ENCODE measurements at places on chromosomes 1 and 21. TPM values are rescaled to one million over a fixed set of nuclear protein-coding genes. Genes with fewer than 3 reads are reported as not detected.

GRCh38 chr1:97630281-97630680, 290.6 kb downstream of the DPYD start:
- no peak for DNase-seq

The HTR6 gene
- total RNA-seq, result 4.3 TPM

- no peak for DNase-seq
Observed at GRCh38 chr1:15720861-15721260, 15.2 kb upstream of the SLC25A34 start.

DNA sequence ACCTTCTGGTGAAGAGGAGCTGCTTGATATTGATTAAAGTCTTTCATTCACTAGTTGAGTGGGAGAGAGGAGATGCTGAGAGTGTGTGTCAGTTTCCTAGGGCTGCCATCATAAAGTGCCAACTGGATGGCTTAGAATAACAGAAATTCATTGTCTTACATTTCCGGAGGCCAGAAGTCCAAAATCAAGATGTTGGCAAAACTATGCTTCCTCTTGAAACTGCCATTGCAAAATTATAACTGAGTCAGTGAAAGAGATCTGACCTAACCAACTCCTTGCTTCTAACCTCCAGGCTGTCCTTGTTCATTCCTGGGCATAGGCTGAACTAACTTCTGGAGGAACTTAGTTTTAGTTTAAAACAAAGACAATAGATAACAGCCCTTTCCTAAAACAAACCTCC, 47.1 kb downstream of the PTGS2 start:
- no peak for DNase-seq

The RNU1-4 gene
- 2,403 TPM for total RNA-seq

DNA sequence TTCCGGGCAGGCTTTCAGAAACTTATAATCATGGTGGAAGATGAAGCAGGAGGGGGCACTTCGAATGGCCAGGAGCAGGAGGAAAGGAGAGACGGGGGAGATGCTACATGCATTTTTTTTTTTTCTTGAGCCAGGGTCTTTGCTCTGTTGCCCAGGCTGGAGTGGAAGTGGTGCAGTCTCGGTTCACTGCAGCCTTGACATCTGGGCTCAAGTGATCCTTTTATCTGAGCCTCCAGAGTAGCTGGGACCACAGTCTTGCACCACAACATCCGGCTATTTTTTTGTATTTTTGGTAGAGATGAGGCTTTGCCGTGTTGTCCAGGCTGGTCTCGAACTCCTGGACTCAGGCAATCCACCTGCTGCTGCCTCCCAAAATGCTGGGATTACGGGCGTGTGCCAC, 61.6 kb downstream of the SELENOF start:
- DNase-seq, result no peak

The ELF3 gene
- total RNA-seq, result 1.1 TPM

The SAMD13 gene
- 0.98 TPM for total RNA-seq

DNA sequence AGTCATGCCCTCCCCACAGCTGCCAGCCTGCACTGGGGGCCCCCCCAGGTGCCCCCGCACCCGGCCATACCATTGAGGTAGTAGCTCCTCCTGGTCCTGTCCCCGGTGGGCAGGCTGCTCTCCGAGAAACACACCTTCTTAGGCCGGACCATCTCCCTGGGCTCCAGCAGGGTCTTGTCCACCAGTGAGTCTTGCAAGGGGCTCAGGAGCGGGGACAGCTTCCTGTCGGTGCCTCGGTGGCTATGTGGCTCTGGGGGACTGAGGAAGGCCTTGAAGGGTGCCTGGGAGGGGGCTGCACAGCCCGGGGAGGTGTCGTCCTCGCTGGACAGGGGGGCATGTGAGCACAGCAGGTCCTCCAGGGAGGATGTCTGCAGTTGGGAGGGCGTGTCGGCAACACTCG, 12.9 kb upstream of the FTCD start:
- no peak for DNase-seq

The TNFRSF14 gene
- 76.2 TPM for total RNA-seq

The KISS1 gene
- not detected for total RNA-seq

- no peak for DNase-seq
Observed at GRCh38 chr1:145912128-145912641, 2.3 kb upstream of the ITGA10 start.

- DNase-seq, result no peak
Observed at GRCh38 chr1:150210091-150210490, 25.8 kb downstream of the ANP32E start.

The CD46 gene
- 67.6 TPM for total RNA-seq

DNA sequence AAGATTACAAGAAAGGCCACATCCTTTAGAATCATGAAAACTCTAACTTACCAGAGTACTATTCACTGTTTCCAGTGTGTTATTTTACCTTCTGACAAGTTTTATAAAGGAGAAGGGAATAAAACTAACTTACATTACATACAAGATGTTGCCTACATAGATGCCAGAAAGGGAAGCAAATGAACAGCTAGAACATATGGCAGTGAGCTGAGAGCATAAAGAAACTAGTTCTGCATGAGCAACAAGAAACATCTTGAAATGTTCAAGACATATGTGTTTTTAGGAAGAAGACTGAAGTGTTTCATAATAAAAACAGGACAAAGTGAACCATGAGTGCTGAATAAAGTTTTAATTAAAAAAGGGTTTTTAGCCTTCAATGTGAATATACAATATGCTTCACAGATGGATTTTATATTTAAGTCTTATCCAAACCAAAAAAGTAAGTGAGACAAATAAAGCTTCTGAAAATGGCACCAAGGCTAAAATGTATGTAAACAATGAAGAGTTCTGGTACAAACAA, 39.4 kb downstream of the SLC5A9 start:
- no peak for DNase-seq

- DNase-seq, result peak; percentile 11
Observed at GRCh38 chr1:29033829-29034466, 89.8 kb downstream of the TMEM200B start.

DNA sequence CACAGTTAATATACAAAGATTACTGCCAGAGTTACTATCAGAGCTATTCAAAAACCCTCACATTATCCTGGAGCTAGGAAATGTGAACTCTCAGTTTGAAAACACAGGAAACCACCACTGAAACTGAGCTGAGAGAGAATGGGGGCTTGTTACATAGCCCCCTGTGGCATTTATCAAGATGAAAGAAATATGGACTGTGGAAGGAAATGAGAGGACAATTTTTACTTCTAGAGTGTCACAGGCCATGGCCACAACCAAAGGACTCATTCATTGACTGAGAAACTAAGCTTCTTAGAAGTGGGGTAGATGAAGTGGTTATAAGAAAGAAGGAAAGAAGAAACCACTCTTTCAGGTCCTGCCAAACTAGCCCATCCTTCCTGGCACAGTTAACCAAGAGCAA, 25.3 kb downstream of the DSTYK start:
- DNase-seq, result no peak

DNA sequence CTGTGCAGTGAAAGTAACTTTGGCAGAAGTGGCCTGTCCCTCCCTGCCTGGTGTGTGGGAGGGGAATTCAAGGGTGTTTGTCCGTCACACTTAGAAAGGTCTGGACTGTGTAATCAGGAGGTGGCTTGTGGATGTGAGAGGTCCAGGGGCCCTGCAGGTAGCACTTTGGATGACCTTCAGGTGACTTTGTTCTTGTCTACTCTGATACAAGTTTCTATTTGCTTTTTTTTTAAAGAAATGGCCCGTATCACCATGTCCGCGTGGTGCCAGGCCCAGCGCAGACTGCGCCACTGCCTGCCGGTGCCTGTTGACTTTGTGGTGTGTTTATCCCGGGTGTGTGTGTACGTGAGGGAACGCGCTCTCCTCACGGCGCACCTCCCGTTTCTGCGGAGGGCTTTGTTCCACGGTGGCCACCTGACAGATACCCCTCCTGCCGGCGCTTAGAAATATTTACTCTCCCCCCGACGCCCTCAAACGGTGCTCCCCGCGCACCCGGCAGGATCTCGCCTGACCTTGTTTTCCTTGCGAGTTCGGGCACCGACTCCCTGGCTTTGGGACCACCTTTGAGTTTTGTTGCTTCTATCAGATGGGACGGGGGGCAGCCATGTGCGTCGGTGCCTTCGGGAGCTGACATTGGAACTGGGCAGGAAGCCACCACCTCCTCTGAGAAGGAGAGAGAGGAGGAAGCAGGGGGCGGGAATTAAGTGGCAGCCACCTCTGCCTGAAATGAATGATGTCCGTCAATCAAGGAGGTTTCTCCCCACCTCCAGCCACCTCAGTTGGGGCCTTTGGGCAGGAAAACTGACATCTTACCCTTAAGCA, 119.4 kb downstream of the PRDM16 start:
- no peak for DNase-seq

- no peak for DNase-seq
Observed at GRCh38 chr1:43348343-43348808, 10.4 kb upstream of the CDC20 start.

- DNase-seq, result no peak
Observed at GRCh38 chr21:25518491-25518911, 88.8 kb downstream of the MRPL39 start.

DNA sequence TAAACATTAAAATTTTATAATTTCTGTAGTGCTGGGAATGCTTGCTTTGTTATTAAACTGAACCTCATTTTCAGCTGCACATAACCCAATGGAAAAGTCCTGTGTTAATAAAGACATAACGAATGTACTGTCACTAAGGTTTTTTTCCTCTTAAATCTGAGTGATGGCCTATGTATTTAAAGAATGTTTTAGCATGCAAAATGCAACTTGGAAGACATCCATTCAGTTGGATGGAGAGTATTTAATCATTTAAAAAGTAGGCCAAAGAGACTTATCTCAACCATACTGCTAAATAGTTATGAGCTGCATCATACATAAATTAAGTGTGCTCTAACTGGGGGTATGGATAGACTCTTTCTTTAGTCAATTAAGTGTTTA, 48.5 kb downstream of the RWDD3 start:
- DNase-seq, result no peak

- no peak for DNase-seq
Observed at GRCh38 chr21:23534850-23535249, 2072.4 kb downstream of the MRPL39 start.

DNA sequence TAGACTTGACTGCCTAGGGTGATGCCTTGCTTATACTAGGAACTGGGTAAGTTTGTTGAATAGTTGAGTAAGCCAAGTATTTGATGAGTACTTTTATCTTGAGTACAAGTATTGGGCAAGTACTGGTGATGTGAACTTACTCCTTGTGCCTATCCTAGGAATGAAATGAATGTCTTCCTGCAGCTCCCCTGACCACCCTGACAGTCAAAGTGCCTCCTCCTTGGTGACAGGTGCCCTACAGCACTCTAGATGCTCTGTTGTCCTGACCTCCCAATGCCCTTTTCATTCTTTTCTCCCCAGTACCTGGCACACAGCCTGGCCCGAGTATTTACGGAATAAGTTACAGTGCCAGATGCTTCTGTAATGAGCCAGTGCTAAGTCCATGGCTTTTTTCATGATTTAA, 25.5 kb downstream of the PCSK9 start:
- no peak for DNase-seq

- DNase-seq, result no peak
Observed at GRCh38 chr1:178684111-178684510, 40.9 kb upstream of the RALGPS2 start.

DNA sequence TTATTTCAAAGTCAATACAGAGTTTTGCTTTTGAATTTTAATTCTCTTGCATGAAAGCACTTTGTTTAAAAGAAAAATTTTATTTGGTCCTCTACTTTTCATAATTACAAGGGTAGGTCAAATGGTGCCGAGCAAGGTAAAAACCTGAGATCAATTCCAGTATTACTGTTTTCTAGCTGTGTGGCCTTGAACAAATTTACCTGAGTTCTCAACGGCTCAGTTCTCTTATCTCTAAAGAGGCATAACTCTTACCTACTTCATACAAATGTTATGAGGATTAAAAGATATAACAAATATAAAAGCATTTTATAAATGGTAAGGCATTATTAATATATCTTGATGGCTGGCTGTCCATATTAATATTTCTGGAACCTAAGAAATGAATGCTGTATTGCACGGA, 42.5 kb downstream of the USP24 start:
- DNase-seq, result no peak

The COL8A2 gene
- total RNA-seq, result 0.08 TPM

DNA sequence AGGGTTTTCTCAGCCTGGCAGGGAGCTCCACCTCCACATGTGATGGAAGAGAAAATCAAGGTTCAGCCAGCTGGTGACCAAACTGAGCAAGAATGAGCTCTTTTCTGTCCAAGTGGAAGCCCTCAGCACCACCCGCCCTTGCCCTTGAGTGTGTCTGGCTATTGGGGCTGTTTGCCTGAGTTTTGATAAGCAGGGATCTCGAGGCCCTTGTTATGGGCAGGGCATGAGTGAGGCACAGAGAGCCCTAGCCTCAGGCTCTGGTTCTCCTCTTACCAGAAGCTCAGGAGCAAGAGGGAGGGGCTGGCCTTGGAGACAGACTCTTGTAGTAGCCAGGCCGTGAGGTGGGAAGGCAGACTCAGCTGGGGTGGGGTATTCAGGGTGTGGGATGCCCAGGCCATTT, 37.5 kb upstream of the ARF1 start:
- no peak for DNase-seq

DNA sequence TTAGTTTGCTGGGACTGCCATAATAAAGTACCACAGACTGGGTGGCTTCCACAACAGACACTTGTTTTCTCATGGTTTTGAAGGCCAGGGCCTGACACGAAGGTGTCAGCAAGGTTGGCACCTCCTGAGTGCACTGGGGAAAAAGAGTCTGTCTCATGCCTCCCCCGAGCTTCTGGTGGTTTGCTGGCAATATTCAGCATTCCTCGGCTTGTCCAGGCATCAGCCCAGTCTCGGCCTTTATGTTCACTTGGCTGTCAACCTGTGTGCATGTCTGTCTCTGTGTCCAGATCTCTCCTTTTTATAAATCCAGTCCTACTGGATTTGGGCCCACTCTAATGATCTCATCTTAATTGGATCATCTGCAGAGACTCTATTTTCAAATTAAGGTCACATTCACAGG, 72.6 kb downstream of the DOP1B start:
- no peak for DNase-seq

The SPRR1A gene
- total RNA-seq, result not detected

DNA sequence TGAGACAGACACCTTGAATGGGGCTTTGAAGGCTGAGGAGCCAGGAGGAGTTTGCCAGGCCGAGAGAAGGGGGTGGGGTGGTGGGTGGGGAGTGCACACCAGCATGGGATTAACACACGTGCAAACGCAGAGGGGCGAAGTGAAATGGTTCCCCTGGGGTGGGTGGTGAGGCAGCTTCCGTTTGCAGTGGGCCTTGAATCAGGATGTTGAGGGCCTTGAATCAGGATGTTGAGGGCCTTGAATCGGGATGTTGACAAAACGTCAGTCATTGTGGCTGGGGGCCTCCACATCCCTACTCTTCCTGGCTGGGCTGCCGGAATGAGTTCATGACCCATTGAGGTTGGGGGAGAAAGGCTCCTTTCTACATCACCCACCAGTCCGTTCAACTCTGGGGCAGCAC, 16.6 kb downstream of the LDLRAP1 start:
- no peak for DNase-seq

- no peak for DNase-seq
Observed at GRCh38 chr1:101311146-101311920, 74.5 kb downstream of the S1PR1 start.

DNA sequence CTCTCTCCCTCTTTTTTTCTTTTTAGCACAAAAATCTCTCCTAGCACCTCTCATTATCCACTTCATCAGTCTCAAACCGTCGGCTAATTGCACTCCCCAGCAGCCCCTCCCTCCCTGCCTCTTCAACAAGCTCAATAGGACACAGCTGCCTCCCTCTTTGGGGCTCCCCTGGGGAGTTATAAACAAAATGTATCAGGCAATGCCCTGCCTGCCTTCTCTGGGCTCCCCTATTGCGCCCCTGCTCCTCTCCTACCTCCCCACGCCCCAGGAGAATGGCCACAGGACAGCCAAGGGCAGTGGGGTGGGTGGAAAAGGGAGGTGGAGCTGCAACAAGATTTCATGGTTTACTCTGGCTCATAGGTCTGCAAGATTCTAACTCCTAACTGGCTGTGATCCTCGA, 147.1 kb upstream of the GRIK3 start:
- no peak for DNase-seq

The MIB2 gene
- 25.4 TPM for total RNA-seq

GRCh38 chr1:231750818-231751362, 124.3 kb downstream of the DISC1 start:
- DNase-seq, result no peak

Data from GM12878 (cell line).